Upper lobe of left lung (tissue), 6 donors: ENCODE measurements at places on chromosomes 3 and 15. TPM values are rescaled to one million over a fixed set of nuclear protein-coding genes. Genes with fewer than 3 reads are reported as not detected.

Gene CACNA2D3
- 3.2 TPM for total RNA-seq

Gene SLC28A2
- not detected for total RNA-seq

Gene ZNF654
- 10.5 TPM for total RNA-seq

Gene ERICH6
- not detected for total RNA-seq

DNA sequence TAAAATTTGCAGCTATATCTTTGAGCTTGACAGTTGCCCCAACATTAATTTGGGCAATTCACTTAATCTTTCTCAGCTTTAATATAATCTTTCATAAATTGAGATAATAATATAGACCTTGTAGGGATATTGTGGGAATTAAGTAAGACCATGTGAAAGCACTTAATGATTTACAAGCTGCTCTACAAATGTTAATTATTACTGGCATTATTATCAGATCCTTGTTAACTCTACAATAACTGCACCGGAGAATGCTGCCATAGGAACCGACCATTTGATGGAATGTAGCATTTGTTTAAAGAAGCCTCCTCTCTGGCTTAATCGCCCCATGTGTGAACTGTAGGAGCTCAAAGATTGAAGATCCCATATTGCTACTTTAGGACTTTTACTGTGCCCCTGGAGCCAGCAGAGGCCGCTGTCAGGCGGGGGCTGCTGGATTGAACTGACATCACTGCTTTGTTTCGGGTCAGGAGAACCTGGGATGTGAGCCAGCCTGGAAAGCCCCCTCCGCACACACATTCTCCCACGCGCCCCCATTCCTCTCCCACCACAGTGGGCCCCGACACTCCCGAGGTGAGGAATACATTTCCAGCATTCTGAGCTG is 154.2 kb upstream of the TNIK start:
- no peaks in the 10 kb centered on the region for H3K4me1 ChIP-seq
- DNase-seq: no peak
- no peak overlapping the region for H3K27ac ChIP-seq
- H3K4me3 ChIP-seq: no peak overlapping the region
- H3K36me3 ChIP-seq: peaks cover 3% of the 10 kb centered on the region
- no peaks in the 10 kb centered on the region for H3K27me3 ChIP-seq

DNA sequence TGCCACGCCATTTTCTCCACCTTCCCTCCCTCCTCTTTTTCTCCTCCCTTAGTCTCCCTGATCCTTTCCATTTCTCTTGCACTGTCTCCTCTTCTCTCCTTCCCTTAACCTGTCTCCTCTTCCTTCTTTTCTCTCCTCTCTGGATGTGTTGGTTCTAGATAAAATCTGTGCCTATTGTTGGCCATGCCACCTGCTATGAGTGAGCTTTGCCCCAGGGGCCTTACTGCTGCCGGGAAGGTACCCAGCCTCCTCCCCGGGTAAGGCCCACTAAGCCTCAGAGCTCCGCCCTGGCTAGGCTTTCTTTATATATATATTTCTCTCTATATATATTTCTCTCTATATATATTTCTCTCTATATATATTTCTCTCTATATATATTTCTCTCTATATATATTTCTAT is 14.7 kb downstream of the GPD1L start:
- peaks cover 25% of the 10 kb centered on the region for H3K4me1 ChIP-seq
- no peaks in the 10 kb centered on the region for H3K36me3 ChIP-seq
- H3K4me3 ChIP-seq: no peak overlapping the region
- H3K27ac ChIP-seq: no peak overlapping the region
- H3K27me3 ChIP-seq: no peaks in the 10 kb centered on the region

DNA sequence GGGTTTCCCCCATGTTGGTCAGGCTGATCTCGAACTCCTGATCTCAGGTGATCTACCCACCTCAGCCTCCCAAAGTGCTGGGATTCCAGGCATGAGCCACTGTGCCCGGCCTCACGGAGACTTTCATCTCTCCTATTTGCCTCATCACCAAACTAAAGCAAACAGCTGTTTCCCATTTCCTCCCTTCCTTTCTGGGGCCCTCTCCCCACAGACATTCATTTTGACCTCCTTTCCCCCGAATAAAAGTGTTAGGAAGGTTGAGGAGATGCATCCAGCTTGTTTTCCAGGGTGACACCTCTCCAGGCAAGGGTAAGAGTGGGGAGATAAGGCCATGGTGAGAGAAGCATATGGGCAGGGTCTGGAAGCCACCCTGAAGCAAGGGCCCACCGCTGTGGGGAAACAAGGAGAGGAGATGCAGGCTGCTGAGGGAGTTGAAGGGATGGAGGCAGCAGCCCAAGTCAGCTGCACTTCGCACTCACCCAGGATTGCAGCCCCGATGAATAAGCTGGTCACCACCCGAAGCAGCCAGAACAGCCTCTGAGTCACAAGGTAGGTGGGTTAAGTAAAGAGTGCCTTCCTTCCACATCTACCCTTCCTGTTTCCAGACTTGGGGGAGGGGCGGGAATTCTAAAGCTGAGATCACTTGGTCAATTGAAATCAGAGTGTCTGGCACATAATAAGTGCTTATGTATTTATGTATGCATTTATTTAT is 7.7 kb downstream of the DUOXA2 start:
- H3K36me3 ChIP-seq: peaks cover 6% of the 10 kb centered on the region
- no peak overlapping the region for H3K27ac ChIP-seq
- peaks cover 13% of the 10 kb centered on the region for H3K4me1 ChIP-seq
- no peak overlapping the region for H3K4me3 ChIP-seq

DNA sequence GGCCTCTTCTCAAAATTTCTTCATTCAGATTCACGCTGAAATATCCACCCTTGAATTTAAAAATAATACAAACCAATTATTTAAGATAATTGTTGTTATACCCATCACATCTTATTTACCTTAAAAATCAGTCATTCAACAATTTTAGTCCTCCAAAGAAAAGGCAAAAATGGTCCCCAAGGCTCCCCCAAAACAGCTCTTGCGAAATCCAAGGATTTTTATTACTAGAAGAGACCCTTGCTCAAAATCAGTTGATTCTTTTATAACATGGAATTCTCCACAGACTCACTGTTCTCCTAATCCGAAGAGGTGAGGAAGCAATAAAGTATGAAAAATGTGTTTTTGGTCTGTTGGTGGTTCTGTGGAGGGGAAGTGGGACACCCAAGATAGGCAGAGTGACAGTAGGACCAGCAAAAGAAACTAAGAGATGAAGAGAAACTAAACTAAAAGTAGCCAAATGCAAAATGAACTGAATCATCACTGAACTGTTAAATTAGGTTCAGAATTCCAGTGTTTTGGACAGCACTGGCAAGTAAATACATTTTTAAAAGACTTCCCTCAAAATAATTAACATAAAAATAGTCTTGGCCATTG is 19.1 kb upstream of the PLCH1 start:
- H3K36me3 ChIP-seq: no peaks in the 10 kb centered on the region
- H3K27me3 ChIP-seq: no peaks in the 10 kb centered on the region
- no peak for DNase-seq
- H3K27ac ChIP-seq: no peak overlapping the region
- no peaks in the 10 kb centered on the region for H3K4me1 ChIP-seq

DNA sequence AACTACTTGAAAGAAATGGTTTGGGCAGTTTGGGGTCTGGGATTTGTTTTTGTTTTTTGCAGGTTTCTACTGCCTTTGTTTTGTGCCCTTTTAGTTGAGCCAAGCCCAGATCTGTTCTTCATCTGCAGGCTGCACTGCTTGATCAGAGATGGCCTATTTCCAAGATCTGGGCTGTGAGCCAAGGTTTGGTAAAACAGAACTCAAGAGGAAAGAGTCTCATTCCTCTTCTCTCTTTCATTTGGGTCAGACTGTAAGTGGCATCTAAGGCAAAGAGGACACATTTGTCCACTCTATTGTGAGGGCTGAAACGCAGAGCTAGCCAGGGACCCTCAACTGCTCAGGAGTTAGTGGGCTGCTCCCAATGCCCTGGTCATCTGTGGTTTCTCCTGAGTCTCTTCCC is 104.4 kb upstream of the UBE3A start:
- H3K27ac ChIP-seq: no peak overlapping the region

DNA sequence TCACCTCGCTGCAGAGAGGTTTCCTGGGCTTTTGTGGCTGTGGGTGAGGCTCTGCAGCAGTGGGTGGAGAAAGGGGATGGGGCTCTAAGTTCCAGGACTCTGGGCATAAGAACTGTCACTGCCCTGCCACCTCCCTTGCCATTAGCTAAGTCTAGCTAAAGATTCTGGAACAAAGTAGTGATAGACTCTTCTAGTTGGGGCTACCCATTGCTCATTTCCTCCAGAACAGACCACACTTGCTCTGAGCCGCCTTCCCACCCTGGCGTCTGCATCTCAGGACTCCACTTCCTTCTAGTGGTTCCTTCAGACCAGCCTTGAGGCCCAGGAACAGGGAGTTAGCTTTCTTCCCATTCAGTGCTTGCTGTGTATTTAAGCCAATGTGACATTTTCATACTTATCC is 7.5 kb downstream of the ARHGAP31 start:
- H3K4me3 ChIP-seq: no peak overlapping the region
- DNase-seq: no peak
- peaks cover 80% of the 10 kb centered on the region for H3K4me1 ChIP-seq
- H3K36me3 ChIP-seq: no peaks in the 10 kb centered on the region

DNA sequence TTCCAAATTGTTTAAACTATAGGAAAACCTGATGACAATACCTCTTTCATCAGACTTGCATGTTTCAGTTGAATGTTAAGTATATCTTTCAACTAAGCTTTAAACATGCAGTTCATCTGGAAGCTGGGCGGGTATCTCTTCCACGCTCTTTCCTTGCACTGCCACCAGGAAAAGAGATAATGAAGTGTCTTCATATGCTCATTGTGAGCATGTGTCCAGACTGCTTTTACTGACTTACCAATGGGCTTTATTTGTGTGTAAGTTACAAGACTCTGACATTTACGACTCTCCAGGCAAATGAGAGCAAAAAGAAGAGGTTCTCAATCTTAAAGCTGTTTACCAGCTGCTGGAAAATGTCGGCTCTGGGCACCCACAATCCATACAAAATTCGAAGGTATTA is 52.8 kb downstream of the TMEM212 start:
- H3K4me3 ChIP-seq: no peak overlapping the region
- H3K36me3 ChIP-seq: no peaks in the 10 kb centered on the region
- no peak overlapping the region for H3K27ac ChIP-seq

- no peaks in the 10 kb centered on the region for H3K36me3 ChIP-seq
- H3K4me3 ChIP-seq: no peak overlapping the region
- H3K27ac ChIP-seq: no peak overlapping the region
- no peak for DNase-seq
- no peaks in the 10 kb centered on the region for H3K4me1 ChIP-seq
- no peaks in the 10 kb centered on the region for H3K27me3 ChIP-seq
These were observed 275.7 kb upstream of the NAALADL2 start for GRCh38 chr3:174583396-174583795.

GRCh38 chr3:189598530-189599225 is 32.5 kb upstream of the TP63 start:
- H3K27me3 ChIP-seq: no peaks in the 10 kb centered on the region
- no peak overlapping the region for H3K4me3 ChIP-seq
- no peak for DNase-seq
- no peaks in the 10 kb centered on the region for H3K4me1 ChIP-seq
- no peaks in the 10 kb centered on the region for H3K36me3 ChIP-seq
- H3K27ac ChIP-seq: no peak overlapping the region

GRCh38 chr15:47844437-47844836 is 127.1 kb downstream of the SEMA6D start:
- H3K27ac ChIP-seq: no peak overlapping the region
- DNase-seq: no peak
- H3K4me1 ChIP-seq: no peaks in the 10 kb centered on the region
- no peaks in the 10 kb centered on the region for H3K27me3 ChIP-seq

DNA sequence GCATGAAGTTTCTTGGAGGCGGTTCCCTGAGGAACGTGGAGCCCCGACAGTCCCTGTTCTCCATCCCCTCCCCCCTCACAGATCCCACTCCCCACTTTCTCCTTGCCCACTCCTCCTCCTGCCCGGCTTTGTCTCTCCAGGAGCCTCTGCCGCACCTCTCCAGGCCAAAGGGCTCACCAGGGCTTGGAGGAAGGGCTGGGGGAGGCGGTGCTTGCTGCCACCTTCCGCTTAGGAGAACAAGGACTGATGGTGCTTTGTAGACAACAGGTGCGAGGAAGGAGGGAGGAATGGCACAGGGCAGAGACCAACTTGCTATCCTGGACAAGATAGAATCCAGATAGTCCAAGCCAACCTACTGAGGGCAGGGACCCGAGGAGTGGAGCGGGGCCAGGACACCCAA is 103.5 kb upstream of the SMAD3 start:
- H3K4me1 ChIP-seq: no peaks in the 10 kb centered on the region
- H3K27me3 ChIP-seq: no peaks in the 10 kb centered on the region
- H3K27ac ChIP-seq: no peak overlapping the region
- no peak overlapping the region for H3K4me3 ChIP-seq
- no peak for DNase-seq

DNA sequence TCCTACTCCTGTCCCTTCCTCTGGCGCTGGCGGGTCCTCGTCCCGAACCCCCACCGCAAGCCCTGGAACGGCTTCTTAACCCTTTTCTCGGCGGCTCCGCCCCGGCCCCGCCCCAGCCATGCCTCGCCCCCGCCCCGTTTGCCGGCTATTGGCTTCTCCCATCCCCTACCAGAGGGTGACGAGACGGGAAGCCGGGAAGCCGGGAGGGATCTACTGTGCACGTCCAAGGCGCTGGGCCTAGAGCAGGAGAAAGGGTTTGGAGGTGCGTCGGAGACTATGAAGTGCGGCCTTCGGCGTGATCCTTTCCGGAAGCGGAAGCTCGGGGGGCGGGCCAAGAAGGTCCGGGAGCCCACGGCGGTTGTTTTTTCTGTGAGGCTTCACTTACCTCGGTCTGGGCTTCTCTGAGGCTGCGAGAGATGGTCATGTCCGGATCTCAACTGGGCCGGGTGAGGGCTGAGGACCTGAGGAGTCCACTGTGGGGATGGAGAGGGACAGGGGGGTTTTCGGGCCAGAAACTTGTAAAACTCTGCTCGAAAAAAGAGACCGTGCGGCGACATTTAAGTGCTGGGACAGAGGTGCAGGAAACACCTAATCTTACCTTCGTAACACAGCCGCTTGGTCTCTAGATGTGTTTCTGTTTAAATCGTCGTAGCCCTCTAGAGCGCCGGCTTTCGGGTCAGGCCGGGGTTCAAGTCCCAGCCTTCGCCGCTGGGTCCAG is 21.4 kb downstream of the ROPN1B start:
- DNase-seq: peak; percentile 91
- H3K27ac ChIP-seq: peak overlapping the region; percentile 61
- H3K36me3 ChIP-seq: no peaks in the 10 kb centered on the region
- no peaks in the 10 kb centered on the region for H3K27me3 ChIP-seq
- H3K4me3 ChIP-seq: peak overlapping the region; percentile 26

- no peaks in the 10 kb centered on the region for H3K27me3 ChIP-seq
- DNase-seq: no peak
- H3K4me3 ChIP-seq: no peak overlapping the region
- H3K27ac ChIP-seq: no peak overlapping the region
These were observed 314.9 kb upstream of the ATP11B start for GRCh38 chr3:182478369-182478768.
